Effector memory CD4-positive, alpha-beta T cell (primary cell): ENCODE measurements at places on chromosomes 16 and 17.

DNA sequence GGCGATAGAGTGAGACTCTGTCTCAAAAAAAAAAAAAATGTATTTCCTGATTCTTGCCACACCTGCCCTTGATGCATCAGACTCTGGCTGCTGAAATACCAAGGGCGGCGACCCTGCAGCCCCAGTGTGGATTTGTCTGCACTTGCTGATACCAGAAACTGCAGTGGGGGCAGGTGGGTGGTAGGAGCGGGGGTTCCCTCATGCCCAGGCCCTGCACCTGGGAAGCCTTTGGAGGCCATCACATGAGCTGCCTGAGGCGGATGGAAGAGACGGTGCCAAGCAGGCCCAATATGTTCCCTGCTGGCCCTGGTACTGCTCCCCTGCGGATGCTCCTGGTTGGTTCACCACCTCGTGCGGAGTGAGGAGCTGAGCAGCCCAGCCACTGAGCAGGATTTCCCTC lies 50.6 kb downstream of the MARF1 start:
- peak; percentile 16 for DNase-seq

GRCh38 chr16:4947722-4948503 lies 10.2 kb upstream of the SEC14L5 start:
- no peak for DNase-seq

GRCh38 chr16:67873435-67874370 lies 851 bp downstream of the EDC4 start:
- DNase-seq = no peak

GRCh38 chr17:31510308-31511194 lies 119.1 kb downstream of the RAB11FIP4 start:
- no peak for DNase-seq

DNA sequence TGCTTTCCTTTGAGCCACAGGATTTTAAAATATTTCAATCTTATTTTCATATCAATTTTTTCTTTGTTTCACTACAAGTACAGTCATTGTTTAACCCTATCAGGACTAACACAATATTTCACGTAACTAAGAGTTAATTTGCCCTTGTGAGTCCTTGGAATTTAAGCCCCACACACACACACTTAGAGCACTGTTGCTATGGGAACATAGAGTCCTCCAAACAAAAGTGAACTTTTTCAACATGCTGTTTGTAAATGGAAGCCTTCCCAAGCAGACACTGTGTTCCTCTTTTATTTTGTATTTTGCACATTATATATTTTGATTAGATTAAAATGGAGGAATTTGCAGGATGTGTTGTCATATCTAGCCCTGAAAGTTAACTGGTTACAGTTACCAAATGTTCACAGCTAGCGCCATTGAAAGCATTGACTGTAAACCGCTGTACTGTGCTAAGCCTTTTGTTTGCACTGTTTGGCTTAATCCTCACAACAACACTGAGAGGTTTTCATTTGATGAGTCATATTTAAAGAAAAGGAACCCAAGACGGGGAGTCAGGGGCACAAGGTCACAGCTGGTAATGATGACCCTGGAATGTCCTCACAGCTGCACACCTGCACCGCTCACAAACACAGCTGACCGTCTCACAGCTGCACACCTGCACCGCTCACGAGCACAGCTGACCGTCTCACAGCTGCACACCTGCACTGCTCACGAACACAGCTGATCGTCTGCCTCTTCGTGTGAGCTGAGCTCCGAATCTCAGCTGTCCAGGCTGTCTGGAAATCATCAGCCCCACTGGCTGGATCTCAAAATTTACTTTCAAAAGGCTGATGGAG lies 6.3 kb downstream of the HSBP1 start:
- DNase-seq = no peak

DNA sequence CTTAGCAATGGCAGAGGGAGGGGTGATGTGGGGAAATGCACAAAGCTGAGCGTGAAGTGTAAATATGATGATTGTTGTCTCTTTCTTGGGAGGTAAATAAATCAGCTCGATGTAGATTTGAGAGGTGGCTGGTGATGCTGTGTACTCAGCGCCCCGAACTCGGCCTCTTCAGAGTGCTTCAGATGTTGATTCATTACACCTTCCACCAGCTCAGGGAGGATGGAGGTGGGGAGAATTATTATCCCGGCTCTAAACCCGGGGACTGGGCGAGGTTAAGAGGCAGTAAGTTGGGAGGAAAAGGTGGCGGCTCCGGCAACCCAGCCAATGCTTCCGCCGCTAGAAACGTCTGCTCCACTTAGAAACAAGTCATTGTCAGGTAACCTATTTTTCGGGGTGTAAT lies 86.5 kb downstream of the RPA1 start:
- no peak for DNase-seq

- DNase-seq = no peak
Measured at GRCh38 chr16:85061566-85061965, 34.0 kb downstream of the KIAA0513 start.

DNA sequence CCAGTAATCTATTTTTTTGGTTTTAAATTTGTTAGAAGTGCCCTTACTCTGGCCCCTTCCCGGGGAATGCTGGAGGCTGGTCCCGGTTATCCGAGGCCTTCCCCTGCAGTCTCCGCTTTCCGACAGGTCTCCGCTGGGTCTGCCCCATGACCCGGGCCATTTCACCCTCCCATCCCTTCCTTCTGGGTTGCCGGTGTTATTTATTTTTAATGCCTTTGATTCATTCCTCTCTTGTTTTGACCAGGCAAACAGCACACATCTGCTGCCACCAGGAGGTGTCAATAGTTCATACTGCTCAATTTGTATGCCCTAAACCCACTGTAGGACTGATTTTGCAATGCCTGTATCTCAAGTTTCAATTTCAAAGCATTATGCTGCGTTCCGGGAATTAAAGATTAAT lies 113.2 kb upstream of the IRX5 start:
- DNase-seq = no peak

DNA sequence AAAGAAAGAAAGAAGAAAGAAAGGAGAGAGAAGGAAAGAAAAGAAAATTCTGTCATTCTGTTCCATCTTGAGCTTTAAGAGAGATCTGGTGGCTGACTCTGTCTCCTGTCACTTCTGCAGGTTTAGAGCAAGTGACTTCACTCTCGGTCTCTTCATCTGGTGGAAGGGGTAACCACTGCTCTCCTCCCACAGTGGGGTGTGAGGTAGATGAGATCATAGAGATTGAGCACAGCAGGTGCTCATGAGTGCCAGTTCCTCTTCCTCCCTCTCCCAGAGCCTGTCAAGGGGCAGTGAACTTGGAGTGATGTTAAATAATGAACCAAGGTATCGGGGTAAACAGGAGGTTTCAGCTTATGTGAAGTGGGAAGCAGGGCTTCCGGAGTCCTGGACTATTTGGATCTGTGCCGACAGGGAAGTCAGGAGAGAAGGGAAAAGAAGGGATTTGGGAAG lies 47.7 kb downstream of the BEAN1 start:
- DNase-seq = peak; percentile 16

DNA sequence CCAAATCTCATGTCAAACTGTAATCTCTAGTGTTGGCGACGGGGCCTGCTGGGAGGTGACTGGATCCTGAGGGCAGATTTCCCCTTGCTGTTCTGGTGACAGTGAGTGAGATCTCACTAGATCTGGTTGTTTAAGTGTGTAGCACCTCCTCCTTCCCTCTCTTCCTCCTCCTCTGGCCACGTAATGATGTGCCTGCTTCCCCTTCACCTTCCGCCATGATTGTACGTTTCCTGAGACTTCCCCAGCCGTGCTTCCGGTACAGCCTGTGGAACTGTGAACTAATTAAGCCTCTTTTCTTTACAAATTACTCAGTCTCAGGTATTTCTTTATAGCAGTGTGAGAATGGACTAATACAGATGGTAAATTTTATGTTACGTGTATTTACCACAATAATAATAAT lies 49.2 kb downstream of the METTL16 start:
- DNase-seq = no peak

DNA sequence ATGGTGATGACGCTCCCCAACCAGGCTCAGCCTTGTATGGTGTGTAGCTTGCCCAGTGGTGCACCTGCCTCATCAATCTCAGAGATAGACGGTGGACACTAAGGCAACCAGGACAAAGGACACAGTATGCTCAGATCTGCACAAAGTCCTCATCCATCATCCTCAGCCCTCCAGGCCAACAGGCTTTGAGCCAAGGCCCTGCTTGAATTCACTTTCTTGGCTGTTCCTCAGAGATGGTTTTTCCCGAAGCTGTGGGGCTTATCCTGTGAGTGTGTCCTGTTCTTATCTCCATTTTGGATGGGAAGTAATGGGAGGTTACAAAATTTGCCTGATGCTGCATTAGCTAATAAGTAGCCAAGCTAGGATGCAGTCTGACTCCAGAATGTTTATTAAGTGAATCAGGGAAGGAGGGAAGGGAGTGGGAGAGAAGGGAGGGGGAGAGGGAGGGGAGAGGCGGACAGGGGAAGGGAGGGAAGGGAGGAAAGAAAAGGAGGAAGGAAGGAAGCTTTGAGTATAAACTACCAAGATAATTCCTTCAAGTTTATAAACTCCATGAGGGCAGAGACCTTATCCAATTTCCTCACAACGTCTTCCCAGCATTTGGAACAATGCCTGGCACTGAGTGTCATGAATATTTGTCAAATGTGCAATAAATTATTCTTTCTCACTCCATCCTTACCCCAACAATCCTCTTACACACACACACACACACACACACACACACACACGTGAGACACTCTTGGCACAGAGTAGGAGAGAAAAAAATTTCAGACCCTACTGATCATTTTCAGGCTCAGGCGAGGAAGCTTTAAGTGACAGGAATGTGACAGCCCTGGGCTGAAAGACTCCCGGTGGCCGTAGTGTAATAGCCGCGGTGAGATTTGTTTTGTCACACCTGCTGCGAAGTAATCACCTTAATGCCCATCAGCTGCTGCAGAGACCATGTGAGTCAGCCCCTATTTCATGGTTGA lies 84.3 kb downstream of the BMERB1 start:
- DNase-seq = no peak

DNA sequence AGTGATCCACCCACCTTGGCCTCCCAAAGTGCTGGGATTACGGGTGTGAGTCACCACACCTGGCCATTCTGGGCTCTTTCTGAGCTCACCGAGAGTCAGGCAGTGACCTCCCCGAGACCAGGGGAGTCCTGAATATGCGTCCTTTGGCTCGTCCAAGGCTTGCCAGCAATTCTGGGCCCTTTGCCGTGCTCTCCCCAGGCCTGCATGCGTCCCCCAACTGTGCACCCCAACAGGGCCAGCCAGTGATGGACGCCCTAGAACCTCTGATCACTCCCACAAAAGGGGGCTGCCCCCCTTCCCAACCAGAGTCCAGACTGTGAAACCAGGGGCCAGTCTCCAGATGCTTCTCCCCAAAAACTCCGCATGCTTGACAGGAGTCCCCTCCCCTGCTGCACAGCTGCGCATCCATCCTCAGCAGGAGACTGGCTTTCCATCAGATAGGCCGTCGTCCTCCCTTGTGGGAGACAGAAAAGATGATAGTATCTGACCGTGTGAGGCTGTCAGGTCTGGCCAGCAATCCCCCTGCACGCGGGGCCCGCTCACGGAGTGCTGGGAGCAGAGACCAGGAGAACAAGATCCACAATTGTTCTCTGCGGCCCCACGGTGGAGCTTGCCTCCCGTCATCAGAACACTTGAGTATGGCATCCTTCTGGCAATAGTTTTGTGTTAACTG lies 15.5 kb downstream of the HS3ST6 start:
- no peak for DNase-seq

DNA sequence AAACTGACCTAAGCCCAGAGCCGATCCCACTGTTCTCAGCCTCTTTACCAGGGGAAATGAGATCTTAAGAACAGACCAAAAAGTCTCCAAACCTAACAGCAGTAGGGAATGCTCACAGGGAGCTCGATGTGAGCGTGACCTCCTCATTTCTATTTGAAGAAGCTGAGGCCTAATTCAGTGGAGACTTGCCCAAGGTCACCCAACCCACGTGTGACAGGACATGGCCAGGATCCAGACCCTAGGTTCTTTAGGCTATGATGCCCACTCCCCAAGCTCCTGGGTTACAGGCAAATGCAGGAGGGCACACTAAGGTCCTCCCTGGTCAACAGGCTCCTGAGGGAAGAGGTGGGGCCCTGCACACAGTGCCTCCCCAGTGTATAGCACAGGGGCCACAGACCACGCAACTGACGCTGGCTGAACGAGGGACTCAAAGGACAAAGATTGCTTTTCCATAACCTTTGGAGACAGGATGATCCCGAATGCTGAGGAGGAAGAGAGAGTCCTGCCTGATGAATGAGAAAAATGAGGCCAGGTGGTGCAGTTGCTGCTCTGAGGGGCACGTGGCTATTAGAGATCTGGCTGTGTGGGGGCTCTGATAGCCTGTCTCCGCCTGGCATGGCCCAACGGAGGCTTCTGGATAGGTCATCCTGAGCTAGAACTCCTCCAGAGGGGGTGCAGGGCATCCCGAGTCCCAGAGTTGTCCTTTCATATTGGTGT lies 24.0 kb downstream of the MAP3K14 start:
- no peak for DNase-seq

GRCh38 chr16:48000622-48001021 lies 155.2 kb downstream of the ABCC12 start:
- no peak for DNase-seq

DNA sequence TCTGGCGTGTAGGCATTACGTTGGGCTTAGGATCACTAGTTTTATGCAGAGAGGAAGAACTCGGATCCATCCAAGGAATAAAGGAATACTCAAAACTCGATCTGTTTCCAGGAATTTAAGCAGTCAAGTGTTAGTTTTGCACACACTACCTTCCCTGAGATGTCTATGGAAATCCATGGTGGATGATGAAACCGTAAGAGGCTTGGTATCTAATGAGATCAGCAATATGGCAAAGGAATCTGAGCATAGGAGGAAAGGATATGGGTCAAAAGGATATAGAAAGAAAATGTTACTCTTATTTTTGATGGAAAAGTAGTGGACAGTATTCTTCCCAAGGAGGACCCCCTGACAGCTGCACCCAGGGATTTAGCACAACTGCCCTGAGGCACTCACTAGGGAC lies 59.6 kb downstream of the SMG6 start:
- DNase-seq = no peak
